AG09319 (cell line): ENCODE measurements at places on chromosomes 3 and 15.

GRCh38 chr15:90595763-90596155 lies 66.0 kb downstream of the CRTC3 start:
- DNase-seq: no peak

DNA sequence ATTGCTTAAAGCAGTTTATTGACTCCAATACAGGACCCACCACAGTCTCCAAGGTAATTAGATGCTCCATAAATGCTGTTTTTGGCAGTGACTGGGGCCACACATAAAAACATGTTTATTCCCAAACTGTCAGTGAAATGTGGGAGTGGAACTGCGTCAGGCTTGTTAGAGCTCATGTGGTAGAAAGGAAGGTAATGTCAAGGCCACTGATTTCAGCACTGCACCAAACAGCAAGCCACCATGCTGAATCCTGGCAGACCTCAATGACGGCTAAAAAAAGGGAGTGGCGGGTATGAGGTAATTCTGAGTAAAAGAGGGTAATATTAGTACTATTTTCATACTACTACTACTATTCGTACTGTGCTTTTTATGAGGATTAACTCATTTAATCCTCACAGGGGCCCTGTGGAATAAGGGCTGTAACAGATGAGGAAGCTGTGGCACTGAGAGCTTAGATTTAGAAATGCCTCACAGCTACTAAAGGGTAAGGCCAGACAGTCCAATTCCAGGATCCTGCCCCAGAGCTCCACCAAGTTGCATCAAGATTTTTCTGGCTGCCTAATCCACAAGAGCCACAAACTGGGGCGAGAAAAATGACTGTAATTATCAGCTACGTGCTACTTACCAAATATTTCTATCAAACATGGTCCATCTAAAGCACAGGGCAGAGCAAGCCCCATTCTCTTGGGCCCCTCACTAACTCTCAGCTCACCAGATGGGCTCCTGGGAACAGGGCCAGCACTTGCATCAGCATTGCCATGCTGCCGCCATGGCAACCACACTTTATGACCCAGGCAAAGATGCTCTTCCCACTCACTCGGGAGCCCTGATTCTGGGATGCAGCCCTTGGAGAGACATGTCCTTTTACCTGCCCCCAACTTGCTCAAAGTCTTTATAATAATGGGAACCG lies 83.6 kb upstream of the SPATA12 start:
- DNase-seq: peak; percentile 7

- DNase-seq: no peak
Observed at GRCh38 chr3:100591411-100591810, 18.0 kb upstream of the ADGRG7 start.

GRCh38 chr15:24761704-24762302 lies 86.2 kb downstream of the NPAP1 start:
- DNase-seq: no peak

DNA sequence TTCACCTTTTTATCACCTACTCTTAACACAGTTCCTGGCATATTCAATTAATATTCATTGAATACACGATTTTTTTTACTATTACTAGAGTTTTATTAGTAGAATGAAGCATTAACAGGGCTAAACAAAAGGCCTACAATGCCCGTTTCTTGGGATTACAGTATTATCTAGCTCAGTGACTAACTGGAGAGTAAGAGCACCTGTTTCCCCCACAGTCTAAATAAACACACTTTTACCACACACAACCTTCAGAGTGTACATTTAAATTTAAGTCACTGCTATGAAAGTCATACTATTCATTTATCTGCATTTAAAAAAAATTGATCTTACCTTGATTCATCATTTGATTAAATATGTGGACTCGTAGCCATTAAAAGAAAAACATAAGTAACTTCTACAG lies 74.8 kb downstream of the PLOD2 start:
- no peak for DNase-seq
